RKO (cell line): ENCODE measurements at places on chromosomes 4 and X.

DNA sequence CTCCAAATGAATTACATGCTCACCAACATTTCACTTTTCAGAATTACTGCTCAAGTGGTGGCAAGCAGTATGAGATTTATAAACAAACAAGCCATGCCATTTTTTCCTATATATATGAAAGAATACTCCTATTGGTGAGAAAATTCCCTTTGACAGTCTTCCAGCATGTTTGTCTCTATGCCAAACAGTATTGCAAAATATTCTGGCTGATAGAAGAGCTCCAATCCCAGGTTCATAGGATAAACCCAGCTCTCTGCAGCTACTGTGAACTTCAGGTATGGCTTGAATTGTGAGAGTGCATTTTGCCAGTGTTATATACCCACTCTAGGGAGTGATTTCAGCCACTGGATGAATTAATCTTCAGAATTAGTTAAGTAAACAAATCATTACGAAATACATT is 108.8 kb downstream of the MAGEC2 start:
- no peak for DNase-seq

DNA sequence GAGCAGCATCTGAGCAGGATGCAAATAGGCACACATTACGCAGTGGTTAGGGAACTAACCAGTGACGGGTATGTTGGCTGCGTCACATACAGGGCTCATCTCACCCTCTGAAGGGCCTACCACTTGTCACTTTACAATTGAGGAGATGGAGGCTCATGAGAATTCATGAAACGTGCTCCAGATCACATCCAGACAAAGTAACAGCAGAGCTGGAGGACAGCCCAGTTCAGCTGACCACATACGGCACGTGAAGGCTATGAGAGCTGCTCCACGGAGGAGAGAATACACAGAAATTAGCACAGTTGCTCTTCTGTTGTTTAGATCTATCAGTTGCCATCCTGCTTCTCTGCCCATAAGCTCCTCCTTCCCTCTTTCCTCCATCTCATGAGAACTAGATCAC is 78.4 kb downstream of the FAM9B start:
- DNase-seq, result no peak

DNA sequence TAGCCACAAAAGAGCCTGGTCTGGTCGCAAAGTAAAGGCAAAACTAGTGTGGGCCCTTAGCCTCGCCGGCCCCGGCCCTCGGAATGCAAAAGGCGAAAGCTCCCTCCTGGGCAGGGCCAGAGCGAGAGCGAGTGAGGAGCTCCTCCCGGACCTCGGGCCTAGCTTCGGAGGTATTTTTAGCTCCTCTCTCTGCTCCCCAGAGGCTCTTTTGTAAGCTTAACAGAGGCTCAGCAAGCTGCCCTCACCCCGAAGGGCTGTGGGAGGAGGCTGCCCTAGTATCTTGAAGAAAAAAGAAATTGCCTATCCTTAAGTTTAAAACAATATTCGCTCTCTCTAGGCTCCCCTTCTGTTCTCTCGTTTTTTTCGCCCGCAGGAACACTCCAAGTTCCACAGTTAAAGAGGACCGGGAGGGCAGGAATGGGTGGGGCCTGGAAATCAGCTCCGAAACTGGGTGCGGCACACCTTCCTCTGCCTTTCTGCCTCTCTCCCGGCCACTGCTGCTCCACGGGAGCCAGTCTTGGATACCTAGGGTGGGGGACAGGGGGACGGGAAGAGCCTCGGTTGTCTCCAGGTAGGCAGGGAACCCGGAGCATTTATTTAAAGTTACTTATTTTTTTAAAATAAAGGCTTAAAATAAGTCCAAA is 12.1 kb downstream of the HAND2 start:
- no peak for DNase-seq

- DNase-seq, result no peak
Observed at GRCh38 chrX:21993265-21993664, 38.9 kb upstream of the PHEX start.

DNA sequence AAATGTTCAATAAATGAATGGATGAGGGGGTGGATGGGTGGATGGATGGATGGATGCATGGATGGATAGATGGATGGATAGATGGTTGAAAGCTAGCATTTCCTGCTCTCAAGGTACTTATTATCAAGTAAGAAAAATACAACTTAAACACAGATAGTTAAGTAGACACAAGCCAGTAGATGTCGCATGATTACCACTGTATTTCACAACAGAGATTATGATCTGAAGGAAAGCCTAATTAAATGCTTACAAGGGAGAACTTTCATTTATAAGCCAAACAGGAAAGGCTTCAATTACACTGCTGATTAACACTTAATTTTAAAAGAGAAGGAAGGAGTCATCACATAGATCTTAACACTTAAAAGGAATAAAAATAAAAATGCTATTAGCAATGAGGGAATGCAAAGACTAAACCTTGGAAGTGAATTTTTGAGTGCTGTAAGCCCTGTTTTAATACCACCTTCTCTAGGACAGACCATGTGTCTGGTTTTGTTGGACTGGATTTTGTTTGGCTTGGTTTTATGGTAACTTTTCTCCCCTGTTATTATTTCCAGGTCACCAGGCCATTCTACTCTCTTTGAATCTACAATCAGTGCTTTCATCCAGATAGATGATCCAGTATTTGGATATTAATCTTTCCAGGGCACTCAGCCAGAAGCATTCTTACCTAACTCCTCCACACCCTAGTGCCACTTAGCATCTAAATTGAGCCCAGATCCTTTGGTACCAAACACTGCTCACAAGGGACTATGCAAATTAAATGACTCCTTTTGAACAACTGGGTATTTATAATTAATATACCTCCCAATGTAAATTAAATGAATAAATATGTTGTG is 75.5 kb upstream of the SLC39A8 start:
- peak; percentile 52 for DNase-seq

DNA sequence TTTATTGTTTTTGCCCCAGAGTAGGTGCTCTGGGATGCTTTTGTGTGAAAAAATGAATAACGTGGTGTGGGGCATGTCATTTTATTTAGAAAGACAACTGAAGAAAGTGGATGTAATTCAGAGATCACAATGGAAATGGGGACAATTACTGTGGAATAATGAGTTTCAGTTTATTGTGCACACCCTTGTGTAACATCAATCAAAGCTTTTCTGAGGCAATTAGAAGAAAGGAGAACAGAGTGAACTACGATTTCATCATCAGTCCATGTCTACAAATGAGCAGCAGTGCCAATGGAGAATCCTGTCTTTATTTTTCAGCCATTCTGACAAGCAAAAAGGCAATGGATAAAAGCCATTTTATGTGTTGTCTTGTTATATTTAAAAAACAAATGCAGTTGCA is 339.2 kb downstream of the TMA16 start:
- DNase-seq, result no peak

DNA sequence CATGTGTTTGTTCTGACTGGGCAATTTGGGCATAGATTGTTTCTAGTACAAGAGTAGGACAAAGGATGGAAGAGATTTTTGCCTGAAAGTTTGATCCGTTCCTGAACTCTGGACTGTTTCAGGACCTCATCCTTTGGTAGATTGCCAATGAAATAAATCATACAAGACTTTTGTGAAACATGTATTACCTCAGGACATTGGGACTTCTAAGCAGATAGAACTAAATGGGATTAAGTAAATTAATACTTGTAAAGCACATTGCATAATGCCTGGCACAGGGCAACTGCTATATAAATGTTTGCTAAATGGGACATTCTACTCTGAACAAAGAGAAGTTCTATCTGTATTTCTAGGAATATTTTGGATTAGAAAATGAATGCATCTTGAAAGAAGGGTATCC is 164.8 kb upstream of the RPS6KA3 start:
- no peak for DNase-seq

DNA sequence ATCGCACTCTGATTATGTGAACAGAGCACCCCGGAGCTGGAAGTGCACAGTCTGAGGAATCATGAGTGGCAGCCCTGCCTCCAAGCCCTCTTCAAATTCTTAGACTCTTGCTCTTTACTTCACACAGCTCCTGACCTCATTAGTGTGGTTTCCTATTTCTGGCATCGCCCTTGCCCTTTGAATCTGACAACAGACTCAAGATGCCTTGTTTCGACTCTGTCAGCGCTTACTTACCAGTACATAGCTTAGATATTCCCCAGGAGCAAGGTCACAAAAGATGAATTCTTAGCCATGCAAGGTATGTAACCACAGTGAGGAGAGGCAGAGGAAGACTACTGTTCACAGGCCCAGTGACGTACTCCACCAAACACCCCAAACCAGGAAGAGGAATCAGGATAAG is 167.2 kb downstream of the KDR start:
- no peak for DNase-seq

DNA sequence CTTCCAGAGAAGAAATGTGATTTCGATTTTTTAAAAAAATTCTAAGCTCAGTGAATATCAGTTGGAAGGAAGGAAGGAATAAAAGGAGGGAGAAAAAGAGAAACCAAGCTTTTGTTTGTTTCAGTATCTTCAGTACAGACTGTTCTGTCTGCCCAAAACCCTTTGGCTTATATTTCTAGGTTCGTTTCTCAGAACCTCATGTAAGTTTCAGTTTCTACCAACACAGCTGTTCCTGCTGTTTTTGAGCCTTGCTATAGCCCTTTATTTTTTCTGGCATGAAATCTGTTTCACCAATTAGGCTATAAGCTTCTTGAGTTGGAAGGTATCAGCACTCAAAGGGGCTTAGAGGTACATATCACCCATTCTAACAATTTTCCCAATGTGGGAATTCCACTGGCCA is 157.9 kb downstream of the GBA3 start:
- no peak for DNase-seq

GRCh38 chr4:68176904-68177303 is 47.2 kb upstream of the TMPRSS11F start:
- no peak for DNase-seq

GRCh38 chr4:140185412-140186081 is 31.6 kb upstream of the MAML3 start:
- DNase-seq, result no peak
